ENCODE measurements at places on chromosomes 5 and 9.

GRCh38 chr9:33051144-33051543 lies 25.3 kb downstream of the SMU1 start:
- no peak for DNase-seq

DNA sequence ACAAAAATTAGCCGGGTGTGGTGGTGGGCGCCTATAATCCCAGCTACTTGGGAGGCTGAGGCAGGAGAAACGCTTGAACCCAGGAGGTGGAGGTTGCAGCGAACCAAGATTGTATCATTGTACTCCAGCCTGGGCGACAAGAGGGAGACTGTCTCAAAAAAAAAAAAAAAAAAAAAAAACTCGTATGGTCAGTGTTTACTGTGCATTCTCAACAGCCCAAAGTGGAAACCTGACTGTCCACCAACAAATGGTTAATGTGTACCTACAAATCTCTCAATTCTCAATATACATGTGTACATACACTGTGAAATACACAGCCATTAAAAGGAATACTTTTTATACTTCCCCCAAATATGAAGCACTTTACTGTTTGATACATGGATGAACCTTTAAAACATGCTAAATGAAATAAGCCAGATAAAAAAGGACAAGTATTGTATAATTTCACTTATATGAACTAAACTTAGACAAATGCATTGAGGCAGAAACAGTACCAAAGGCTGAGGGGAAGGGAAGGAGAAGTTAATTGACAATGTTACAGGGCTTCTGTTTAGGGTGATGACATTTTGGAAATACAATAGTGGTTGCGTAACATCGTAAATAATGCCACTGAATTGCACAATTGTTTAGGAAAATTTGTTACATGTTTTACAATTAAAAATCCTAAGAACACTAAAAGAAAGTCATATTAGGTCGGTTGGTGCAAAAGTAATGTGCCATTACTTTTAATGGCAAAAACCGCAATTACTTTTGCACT lies 16.5 kb downstream of the DNAJA1 start:
- no peak for DNase-seq

DNA sequence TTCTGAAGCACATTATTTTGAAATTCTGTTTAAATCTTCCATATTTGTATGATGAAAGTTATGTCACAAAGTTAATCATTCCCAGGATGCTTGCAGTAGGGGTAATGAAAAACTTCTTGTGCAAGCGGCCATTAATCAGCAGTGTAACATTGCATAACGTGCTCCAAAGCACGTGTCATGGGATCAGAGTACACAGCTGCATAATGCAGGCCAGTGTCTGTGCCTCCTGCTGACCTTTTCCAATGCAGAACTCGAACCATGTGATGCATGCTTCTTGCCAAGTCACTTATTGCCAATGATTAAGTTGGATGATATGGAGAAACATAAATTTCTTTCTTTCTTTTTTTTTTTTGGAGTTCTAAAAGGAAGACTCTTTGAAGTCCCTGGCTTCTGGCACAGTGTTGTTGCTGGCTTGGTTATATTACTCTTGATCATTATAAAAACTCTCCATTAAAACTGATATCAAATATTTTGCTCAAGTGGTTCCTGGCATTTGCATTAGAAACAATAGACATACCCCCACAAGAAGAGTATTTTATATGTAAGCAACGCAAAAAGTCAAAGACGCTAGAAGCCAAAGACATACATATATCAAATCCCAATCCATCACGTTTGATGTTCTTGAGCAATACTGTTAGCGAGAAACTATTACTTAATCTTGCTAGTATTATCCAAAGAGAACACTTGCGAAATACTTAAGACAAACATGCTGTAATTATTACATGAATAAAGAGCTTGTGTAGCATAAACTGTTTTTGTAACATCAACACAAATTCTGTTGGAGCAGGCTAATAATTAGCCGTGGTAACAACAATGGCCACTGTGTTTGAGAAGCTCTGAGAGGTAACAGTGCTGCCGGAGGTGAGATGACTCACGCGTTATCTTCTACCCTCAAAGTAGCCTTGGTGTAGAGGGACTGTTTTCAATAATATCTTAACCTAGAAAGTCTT lies 164.2 kb downstream of the AUH start:
- DNase-seq = no peak

- no peak for DNase-seq
Measured at GRCh38 chr5:83397658-83398057, 73.9 kb upstream of the VCAN start.

DNA sequence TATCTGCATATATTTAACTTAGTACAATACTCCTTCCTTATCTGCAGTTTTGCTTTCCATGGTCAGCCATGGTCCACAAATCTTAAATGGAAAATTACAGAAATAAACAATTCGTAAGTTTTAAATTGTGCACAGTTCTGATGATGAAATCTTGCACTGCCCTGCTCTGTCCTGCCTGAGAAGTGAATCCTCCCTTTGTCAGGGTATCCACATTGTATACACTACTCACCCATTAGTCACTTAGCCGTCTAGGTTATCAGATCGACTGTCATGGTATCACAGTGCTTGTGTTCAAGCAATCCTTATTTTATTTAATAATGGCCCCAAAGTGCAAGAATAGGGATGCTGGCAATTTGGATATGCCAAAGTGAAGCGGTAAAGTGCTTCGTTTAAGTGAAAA lies 8.3 kb upstream of the YTHDC2 start:
- DNase-seq = no peak

DNA sequence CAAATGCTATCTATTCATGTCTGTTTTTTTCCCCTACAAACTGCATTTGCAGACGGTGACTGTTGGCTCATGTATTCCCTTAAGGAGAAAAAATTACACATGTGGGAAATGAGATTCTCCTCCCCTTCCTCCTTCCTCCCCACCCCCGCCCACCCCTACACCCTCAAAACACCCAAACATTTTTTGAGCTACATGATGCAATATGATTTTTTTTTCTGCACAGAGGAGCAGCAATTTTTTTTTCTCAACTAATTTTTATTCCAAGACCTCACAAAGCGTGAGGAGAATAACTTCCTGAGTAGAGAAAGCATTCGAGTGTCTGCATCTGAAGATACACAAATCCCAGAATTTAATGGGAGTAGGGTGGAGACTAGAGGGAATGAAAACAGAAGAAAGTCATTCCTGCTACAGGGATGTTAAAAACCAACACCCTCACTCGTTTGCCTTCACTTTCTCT lies 118.1 kb downstream of the PRDM6 start:
- no peak for DNase-seq

DNA sequence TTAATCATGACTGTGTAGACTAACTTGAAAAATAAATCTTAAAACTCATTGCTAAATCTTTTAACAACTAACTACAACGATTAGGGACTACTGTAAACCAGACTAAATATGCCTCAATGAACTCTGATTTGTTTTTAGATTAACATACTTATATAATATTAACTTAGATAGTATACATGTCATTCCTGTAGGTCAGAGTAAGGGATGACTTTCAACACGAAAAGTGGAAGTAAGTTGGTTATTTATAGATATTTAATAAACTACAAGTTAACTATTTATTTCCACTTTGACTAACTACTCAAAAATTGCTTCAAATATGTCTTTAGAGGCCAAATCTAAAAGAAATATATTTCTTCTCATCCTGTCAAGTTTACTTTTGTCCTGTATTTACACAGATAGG lies 795.6 kb downstream of the PTPRD start:
- no peak for DNase-seq

GRCh38 chr5:111997308-111997707 lies 240.3 kb upstream of the NREP start:
- no peak for DNase-seq

All from G401 (cell line).